Hematopoietic multipotent progenitor cell treated with erythropoietin and hydrocortisone succinate and interleukin-3 and kit ligand, for 6 days (in vitro differentiated cells): ENCODE measurements at places on chromosomes 5 and 9.

GRCh38 chr5:76602094-76602726, 21.0 kb downstream of the F2RL2 start:
- DNase-seq = no peak

- no peak for DNase-seq
Measured at GRCh38 chr9:29039258-29039657, 1466.0 kb upstream of the C9orf72 start.

DNA sequence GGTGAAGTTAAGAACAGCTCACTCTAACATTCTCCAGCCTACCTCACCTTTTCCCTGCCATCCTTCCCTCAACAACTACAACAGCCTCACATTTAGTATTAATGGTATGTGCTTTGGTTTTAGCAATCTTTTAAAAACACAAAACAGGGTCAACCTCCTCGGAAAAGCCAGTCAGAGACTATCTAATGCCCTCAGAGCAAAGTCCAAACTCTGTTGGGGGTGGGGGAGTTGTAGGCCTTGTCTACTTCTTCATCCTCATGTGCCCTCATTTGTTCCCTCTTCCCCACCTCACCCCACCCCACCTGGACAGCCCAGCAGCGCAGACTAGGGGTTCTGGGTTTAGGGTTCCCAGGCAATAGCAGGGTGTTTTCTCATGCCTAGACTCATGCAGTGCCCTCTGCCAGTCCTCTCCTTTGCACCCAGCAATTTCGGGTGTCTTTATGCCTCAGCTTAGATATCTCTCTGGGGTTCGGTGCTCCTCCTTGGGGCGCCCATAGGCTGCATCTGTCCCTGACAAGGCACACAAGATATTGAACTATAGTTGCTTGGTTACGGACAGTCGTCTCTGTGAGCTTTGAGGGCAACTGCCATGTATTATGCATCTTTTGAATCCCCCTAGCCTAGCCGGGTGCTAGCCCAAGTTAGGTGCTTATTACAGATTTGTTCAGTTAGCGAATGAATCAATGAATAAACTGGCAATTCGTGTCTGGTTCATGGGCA, 762 bp upstream of the TCOF1 start:
- no peak for DNase-seq

DNA sequence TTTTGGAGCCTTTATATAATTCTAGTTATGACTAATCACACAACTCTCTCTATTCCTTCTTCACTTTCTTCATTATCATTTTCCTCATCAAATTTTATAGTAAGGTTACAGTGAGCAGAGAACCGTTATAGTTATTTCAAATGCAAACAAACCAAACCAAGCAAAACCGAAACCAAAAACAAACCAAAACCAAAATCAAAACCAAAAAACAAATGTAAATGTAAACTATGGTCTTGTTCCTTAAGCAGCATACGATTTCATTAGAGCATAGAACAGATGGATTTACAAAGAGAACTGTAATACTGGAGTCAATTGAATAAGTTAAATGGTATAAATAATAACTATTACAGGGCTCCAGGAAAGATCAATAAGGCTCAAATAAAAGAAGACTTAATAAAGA, 447.1 kb downstream of the LRRC70 start:
- DNase-seq = no peak

DNA sequence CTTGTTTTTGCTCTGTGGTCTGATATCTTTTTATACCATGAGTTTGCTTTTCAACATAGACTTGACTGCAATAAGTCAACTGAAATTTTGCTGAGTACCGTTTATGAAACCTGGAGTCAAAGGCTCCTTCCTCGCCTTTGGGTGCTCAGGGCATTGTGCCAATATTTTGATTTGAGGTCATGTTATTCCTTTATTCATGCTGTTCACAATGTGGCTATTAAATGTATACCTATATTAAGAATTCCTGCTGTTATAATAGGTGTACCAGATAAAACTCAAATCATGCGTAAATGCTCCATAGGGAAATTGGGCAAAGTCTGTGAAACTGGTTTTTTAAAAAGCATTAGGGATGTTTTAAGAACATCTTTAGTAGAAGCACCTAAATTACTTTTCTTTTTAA, 334.0 kb upstream of the NUDT12 start:
- no peak for DNase-seq

DNA sequence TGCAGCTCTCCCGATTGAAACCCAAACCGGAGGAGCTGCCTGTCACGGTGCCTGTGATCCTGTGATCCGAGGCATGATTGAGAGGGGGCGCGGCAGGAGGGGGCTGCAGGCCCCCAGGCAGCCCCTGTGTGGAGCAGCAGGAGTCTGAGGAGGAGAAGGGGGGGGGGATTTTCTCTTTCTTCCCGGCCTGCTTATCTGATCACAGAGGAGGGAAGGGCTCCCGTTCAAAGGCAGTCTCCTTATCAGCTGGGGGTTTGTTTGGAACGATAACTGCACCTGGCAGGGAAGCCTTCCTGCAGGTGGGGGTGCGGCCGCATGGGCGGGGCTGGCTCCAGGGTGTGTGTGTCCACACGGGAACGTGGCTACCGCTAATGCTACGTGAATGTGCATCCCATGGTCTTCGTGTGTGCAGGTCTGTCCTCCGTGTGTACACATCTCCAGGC, 38.4 kb downstream of the LMX1B start:
- no peak for DNase-seq

DNA sequence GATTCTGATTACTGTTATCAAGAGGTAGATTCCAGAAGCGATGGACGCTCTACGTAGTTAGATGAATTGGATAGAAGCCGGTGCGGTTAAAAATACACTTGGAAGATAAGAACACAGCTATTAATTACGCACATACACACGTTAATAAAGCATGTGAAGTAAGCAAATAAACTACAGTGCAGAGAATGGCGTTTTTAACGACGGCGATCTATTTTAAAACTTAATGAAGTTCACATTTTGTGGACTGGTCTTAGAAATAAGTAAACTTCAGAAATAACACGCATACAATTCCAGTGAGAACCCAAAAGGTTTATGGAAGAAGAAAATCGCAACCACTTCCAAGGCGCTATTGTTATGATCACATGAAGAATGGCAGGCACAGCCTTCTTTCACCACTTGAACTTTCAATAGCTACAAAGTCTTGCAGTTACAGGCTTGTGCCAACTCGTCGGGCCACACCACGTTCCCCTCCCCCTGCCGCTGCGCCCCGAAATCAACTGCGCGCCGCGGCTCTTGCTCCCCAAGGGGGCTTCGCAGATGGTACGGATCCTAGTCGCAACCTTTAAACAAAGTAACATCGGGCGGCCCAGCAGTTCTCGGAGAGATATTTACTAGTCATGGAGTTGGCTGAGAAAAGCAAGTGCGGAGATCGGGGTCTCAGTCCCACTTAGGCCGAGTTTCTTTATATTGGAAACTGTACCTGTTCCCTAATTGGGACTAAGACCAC, 866 bp upstream of the SEMA6A start:
- DNase-seq = peak; percentile 21

DNA sequence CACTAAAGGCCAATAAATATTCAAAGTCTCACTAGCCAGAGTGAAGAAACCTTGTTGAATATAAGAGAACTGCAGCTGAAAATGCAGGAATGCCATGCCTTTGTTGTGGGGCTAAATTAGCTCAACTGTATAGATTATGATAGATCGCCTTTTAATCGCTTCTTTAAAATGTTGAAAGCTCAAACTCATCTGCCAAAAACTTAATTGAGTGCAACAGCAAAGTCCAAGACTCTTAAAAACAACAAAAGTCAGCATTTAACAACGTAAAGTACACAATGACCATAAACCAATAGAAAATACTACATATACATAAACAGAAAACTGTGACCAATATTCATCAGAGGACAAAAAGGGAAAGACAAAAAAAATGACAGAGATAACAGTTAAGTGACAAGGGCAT, 585.0 kb upstream of the CDH6 start:
- no peak for DNase-seq

DNA sequence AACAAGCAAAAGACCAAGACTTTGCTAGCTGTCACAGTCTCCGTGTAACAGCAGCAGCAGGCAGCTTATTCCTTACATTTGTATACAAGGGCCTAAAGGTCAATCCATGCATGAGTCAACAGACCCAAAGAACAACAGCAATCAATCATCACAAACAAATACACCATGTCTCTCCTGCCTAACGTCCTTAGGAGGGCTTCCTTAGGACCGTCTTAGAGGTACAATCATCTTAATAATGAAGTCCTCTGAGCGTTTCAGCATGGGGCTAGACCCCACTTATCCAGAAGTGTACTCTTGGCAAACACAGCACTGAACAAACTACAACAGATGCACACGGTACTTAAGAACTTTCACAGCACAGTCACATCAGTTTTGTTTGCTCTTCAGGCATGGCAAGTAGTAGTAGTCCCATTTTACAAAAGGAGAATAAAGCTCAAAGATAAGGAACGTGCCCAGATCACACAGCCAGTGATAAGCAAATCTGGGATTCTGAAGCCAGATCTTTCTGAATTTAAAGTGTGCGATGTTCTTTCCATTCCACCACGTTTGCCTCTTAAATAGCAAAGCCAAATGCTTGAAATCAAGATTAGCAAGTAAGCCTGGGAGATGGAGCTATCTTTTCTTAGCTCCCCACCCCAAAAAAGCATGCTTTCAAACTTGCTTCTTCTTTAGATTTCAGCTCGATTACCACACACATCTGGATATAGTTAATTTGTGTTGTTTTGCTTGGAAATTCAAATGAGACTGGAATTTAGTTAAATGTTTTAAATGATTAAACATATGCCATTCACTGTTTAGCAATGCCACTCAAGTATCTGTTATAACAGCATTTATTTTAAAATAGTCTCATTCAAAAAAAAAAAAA, 24.2 kb downstream of the PSMB7 start:
- DNase-seq = no peak

- DNase-seq = no peak
Measured at GRCh38 chr9:137237759-137238726, 3.0 kb upstream of the TUBB4B start.

DNA sequence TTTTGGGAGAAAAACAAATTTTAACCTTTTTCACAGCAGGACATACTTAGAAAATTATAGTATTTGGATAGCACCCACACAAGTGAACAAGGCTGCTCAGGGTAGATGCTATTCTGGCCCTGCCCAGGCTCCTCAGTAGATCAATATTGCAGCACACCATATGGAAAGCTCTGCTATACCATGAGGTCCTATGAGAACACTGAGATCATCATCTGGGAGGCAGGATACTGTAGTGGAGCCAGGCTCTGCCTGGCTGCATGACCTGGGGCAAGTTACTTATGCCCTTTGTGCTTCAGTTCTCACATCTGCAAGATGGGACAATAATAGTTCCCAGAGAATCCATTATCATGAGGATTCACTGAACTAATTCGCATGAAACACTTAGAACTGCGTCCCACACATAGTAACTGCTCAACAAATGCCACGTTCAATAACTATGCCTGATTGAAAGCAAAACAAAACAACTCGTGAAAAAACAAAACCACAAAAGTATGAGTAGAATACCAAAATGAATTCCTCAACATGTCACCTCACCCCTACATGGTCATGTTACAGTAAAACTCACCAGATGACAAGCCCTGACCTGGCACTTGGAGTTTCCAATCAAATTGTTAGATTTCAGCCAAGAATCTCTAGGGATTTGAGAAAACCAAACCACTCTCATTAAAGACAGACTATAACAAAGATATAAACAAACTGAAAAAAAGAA, 31.9 kb downstream of the ARSB start:
- DNase-seq = no peak

DNA sequence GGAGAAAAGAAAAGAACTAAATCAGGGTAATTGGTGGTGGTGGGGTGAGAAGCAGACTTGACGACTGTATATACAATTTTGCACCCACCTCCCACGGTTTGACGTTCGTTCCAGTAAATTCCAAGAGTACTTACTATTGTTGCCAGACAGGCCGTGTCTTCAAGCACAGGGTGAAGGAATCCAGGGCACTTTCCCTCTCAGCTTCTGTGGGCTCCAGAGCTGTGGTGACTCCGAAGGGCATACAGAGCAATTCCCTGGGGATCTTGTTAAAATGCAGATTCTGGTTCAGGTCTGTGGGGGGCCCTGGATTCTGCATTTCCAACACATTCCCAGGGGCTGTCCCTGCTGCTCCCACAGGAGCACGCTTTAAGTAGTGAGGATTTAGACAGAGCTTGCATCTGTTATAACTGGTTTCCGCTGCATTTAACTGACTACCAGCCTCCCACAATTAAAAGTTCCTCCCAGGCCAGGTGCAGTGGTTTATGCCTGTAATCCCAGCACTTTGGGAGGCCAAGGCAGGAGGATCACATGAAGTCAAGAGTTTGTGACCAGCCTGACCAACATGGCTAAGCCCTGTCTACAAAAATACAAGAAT, 49.3 kb upstream of the FANCC start:
- no peak for DNase-seq

- DNase-seq = peak; percentile 9
Measured at GRCh38 chr5:55540525-55540924, 5.8 kb upstream of the PLPP1 start.

DNA sequence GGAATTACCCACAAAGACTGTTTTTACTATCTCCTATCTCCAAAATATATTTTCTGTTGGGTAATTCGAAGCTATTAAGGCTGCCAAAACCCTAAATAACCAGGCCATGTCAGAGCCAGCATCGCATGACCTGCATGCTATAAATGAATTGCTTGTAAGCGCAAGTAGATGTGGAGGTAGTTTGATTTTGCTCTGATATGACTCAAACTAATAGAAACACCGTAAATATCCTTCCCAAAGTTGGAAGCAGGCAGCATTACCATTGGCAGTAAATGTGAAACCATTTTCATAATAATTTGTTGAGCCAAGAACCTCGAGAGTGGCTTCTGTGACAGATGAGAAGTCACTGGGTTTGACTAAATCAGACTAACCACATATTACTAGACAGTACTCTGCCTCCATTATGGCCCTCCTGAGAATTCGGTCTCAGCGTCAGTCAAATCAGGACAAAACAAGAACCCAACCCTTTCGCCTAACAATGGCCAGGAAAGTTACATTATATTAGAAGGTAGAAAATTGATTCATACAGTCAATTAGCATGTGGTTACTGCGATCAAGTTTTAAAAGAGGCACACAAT, 289.8 kb downstream of the SPOCK1 start:
- DNase-seq = no peak

DNA sequence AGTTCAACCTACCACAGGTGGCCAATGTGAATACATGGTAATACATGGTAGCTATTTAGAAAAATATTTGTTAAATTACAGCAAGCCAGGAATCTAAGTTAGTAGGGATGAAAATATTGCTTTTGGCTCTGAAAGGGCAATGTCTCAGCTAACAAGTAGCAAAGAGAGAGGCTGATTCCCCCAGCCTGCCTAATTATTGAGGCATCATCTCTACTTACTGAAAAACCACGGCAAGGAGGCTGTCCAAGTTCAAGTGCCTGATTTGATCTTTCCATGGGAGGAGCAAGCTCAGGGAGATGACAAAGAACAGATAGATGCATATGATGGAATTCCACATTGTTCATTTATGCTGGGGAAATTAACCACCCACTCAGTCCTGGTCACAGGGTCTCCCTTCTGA, 28.7 kb upstream of the UBTD2 start:
- DNase-seq = no peak
